ENCODE measurements at places on chromosomes 4 and X.

DNA sequence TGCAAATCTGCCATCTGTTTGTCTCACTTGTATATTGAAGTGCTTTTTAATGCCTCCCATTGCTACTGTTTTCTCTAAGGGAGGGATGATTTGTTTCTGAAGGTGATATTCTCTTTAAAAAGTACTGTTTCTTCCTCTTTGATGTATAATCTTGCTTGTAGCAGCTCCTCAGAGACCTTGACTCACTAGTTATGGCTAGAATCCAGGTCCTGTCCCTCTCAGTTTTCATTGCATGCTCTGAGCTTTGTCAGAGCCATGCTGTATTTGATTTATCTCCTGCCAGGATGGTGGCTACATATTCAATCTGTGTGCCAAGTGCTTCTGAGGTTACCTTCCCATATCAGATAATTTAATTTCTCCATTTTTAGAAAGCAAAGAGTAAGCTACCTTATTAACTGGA, 56.0 kb downstream of the GLUD2 start:
- no peak for DNase-seq

GRCh38 chr4:155207534-155208257, 740 bp upstream of the NPY2R start:
- DNase-seq = no peak

GRCh38 chrX:153164733-153165132, 14.4 kb upstream of the MAGEA1 start:
- no peak for DNase-seq

- no peak for DNase-seq
Measured at GRCh38 chr4:119536572-119537528, 91.8 kb downstream of the PDE5A start.

- no peak for DNase-seq
Measured at GRCh38 chr4:16641971-16642370, 256.5 kb downstream of the LDB2 start.

DNA sequence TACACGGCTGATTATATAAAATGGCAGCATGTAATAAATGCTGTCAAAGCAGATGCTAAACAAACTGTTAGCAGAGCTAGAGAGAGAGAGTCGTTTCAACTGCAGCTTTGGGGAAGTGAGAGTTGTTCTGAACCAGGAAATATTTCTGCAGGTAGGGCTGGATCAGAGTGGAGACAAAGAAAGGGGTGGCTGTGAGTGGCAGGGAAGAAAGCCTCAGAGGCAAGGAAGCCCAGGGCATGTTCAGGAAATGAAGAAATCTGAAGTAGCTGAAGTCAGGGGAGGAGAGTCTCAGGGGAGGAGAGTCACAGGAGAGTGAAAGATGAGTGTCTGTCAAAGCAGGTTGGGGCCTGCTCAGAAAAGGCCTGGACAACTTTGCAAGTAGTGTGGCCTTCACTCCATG, 48.4 kb upstream of the RPS6KA3 start:
- DNase-seq = no peak

- DNase-seq = no peak
Measured at GRCh38 chr4:184432127-184432922, 42.0 kb downstream of the IRF2 start.

GRCh38 chr4:177119691-177120090, 190.0 kb upstream of the NEIL3 start:
- DNase-seq = no peak

- DNase-seq = no peak
Measured at GRCh38 chrX:37684973-37685372, 618 bp upstream of the XK start.

DNA sequence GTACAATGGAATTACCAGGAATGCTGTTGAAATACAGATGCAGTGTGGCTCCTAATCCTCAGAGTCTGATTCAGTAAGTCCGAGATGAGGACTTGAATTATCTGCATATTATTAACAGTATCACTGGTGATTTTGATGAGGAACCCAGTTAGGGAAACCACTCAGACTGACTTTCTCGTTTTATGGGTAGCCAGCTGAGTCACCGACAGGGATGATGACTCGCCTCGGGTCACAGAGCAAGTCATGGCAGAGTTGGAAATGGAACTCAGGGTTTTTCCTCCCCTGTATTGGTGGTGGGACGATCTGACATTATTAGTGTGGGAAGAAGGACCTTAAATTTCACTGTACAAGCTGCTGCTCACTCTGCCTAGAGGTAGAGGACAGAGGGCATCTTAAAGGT, 51.3 kb downstream of the RTL9 start:
- DNase-seq = no peak

- DNase-seq = no peak
Measured at GRCh38 chrX:104187931-104188330, 21.7 kb downstream of the FAM199X start.

GRCh38 chr4:37685161-37685822, 884 bp downstream of the RELL1 start:
- no peak for DNase-seq

DNA sequence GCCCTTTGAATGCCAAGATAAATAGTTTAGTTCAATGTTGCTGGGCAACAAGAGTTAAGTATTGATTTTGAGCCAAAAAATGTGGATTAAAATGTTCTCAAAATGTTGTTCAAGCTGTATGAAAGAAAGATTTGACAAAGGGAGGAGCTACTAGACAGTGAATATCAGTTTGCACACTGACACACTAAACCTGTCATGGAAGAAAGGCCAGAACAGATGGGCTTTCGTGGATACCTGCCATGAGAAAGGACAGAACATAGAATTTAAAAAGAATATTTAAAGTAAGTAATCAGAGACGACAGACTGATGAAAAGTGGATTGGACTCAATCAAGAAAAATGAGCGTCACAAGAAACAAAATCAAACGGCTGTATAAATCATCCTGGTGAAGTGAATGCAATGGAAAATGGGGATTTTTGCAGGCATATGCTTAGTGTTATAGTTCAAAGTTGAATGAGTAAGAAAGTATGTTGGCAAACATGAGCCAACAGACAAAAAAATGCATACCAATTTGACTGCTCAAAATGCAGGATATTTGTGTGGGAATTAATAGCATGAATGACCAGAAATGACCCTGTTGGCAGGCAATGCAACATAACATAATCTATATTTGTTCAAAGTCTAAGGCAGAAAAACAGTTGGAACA, 7.4 kb downstream of the PCDH18 start:
- no peak for DNase-seq

DNA sequence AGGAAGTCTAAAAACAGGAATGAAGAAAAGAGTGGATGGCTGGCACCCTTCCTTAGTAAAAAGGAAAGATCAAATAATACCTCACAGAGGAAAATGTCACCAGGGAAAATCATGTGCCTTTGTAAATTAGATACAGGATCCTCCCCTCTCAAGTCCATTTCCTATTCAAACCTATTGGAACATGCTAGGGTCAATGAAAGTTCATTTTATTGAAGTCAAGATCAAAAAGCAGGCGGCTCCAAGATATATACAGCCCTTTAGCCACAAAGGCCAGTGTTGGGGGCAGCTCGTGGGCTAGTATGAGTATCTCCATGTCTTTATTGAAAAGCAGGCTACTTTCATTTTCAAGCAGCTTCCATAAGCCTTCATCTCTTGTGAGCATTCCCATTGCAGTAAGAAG, 141.1 kb downstream of the QDPR start:
- DNase-seq = no peak

DNA sequence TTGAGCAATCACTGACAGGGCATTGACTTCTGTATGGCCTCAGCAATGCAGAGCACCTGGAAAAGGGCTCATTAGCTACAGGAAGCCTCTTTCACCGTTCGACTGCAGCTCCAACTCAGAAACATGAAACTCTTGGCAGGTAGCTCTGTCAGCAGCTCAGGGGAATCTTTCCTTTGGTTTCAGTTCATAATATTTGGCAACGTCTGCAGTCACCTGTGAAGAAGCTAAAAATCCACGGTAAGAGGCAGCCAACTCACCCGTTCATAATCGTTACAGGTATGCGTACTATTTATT, 354.9 kb downstream of the CAMK2D start:
- no peak for DNase-seq

GRCh38 chr4:10809905-10810304, 125.3 kb upstream of the CLNK start:
- DNase-seq = no peak

DNA sequence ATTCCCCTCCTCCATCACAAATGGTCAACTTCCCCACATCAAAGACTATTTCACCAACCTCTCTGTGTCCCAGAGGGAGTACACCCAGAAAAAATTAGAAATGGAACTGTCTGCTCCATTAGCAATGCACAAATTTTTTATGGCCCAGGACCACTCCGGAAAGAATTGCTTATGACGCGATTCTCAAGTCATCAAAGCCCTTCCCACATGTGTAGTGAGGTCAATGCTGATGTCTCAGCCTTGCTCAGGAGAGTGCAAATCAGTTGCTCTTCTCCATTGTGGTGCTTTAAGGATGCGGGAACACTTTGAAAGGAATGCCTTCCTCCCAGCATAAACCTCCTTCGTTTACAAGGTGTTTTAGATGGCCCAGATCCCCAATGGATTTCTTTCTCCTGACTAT, 518.3 kb downstream of the PPARGC1A start:
- DNase-seq = no peak

Data from stimulated activated CD8-positive, alpha-beta memory T cell treated with anti-CD3 and anti-CD28 coated beads, Interleukin-15, amount 100 ng/mL, for 4 hours (primary cell).